ENCODE measurements at places on chromosomes 13 and 19. TPM values are rescaled to one million over a fixed set of nuclear protein-coding genes. Genes with fewer than 3 reads are reported as not detected.

Gene F2RL3
- 0.84 TPM for total RNA-seq

Gene PEG3
- 1.4 TPM for total RNA-seq

Gene PNMA8B
- total RNA-seq, result 0.27 TPM

Gene VAV1
- 6.0 TPM for total RNA-seq

Gene C1QTNF9
- total RNA-seq, result not detected

GRCh38 chr19:6041991-6042481, 64.1 kb upstream of the RANBP3 start:
- DNase-seq, result no peak

DNA sequence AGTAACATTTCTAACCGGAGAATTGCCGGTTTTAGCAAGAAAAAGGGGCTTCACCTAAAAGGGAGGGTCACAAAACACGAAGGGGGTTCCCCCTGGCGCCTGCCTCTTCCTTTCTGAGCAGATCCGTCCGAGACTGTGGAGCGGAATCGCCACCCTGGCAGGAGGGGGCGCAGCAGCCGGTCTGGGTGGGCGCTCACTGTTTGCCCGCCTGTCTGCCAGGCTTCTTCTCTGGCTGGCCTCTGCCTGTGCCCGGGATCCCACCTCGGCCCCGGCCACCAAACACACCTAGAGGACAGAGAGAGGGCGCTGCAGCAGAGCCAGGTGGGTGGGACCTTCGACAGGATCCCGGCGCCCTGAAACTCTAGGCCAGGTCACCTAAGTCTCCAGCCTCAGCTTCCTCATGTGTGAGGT, 15.6 kb downstream of the LSM4 start:
- no peak for DNase-seq

GRCh38 chr13:45518525-45519245, 53.9 kb downstream of the COG3 start:
- no peak for DNase-seq

DNA sequence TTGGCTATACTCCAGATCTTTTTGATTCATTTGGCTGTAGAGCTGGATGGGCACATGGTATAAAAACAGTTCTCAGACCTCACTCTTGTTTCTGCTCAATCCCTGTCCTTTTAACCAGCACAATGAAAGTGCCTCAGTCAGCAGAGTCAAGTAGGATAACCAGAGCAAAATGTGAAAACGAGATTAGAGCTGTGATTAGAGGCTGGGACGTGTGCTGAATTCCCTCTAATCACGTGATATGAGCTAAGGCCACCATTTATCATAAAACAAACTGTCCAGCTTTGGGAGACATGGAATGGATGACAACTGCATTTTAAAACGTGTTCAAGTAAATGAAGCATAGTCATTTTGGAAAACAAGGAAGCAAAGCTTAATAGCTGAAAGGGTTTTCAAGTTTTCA, 54.1 kb downstream of the GJA3 start:
- no peak for DNase-seq

GRCh38 chr13:88257706-88258105, 586.5 kb downstream of the SLITRK5 start:
- DNase-seq, result no peak

DNA sequence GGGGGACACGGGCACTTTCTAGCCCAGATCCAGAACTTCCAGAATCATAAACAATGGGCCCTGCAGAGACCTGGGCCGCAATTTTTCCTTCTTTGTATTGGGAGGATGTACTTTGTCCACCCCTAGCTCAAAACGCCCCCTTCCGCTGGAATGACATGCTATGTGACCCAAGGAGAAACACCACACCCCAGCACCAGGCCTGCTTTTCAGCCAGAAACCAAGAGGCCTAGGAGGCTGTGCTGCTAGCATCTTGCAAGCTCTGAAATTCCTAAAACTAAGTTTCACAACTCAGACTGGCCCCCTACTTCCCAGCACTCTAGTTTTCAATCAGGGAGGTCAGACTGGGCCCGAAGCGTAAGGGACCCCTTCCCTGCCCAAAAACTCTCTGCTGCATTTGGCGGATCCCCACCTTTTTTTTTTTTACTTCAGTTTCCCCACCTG, 538 bp downstream of the LSM4 start:
- peak; percentile 87 for DNase-seq

GRCh38 chr19:51311351-51312257, at the start of gene IGLON5:
TSS of gene IGLON5 (plus strand) at chr19:51311644. CDS start at chr19:51311848, 204 bp downstream.
- DNase-seq, result no peak

DNA sequence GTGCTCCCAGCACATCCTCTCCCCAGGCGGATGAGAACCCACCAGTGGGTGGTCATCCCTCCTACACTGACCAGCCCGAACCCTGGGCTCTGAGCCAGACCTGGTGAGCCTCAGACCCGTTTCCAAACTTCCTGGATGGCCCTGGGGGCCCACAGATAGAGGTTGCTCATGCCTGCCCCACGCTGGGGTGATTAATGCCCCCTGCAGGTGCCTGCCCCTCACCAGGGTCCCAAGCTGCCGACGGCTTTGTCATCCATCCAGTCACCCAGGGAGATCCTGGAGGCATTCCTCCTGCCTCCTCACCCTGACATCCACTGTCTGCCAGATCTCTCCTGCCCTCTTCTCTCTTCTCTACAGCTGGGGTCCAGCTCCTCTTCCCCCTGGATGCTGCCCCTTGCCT, 28.4 kb upstream of the PLA2G4C start:
- DNase-seq, result no peak

DNA sequence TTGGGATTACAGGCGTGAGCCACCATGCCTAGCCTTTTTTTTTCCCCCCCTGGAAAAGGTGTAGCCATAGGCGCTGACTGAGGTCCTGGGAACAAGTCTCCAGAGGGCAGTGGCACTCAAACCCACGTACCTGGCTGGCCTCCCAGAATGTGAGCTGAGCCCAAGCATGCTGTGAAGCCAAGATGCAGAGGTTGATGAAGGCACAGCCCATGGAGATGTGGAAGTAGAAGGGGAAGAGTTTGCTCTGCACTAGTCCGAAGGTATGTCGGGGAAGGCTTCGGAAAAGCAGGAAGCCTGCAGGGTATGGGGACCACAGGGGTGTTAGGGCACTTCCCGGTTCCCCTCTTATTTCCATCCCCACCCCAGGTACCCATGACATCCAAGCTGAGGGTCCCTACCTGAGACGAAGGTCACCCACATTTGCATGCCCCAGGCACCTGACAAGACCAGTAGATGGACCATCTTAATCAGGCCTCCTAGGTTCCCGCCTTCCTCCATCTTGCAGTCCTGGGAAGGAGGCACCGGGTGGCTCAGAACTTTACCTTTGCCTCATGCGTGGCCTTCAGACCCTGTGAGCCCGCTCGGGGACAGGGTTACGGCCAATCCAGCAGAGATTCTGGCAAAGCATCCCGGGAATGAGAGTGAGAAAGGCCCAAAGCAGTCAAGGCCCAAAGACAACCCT, 805 bp downstream of the TMEM205 start:
- DNase-seq, result peak; percentile 40

DNA sequence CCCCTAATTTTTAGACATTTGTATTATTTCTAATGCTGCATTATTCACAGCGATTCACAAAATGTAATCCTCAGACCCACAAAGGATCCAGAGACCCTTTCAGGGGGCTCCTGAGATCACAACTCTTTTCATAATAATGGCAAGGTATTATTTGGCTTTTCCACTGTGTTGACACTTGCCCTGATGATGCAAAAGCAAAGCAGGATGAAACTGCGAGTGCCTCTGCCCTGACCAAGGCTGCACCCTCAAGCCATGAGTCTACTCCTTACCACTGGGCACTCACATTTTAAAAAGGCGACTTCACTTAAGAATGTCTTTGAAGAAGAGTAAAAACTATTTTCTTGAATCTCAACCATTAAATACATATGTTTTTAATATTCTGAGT, 11.4 kb downstream of the ELF1 start:
- no peak for DNase-seq

DNA sequence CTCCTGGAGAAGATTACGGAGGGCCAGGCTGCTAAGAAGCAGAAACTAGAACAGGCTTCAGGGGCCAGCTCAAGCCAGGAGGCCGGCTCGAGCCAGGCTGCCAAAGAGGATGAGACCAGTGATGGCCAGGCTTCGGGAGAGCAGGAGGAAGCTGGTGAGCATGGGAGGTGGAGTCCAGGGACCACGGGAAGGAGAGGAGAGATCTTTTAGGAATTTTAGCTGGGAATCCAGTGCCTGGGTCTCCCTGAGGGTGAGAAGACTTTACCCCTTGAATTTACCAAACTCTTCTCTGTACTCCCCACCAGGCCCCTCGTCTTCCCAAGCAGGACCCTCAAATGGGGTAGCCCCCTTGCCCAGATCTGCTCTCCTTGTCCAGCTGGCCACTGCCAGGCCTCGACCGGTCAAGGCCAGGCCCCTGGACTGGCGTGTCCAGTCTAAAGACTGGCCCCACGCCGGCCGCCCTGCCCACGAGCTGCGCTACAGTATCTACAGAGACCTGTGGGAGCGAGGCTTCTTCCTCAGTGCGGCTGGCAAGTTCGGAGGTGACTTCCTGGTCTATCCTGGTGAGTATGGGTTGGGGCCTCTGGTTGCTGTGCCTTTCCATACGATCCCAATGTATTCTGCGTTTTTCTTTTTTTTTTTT, 824 bp downstream of the TSEN34 start:
- DNase-seq, result no peak

GRCh38 chr19:57587529-57587928, 3.6 kb downstream of the ZIK1 start:
- no peak for DNase-seq

GRCh38 chr13:33264620-33264978, 21.0 kb downstream of the STARD13 start:
- DNase-seq, result peak; percentile 38

GRCh38 chr13:64248371-64249065, 2832.9 kb upstream of the PCDH20 start:
- no peak for DNase-seq

DNA sequence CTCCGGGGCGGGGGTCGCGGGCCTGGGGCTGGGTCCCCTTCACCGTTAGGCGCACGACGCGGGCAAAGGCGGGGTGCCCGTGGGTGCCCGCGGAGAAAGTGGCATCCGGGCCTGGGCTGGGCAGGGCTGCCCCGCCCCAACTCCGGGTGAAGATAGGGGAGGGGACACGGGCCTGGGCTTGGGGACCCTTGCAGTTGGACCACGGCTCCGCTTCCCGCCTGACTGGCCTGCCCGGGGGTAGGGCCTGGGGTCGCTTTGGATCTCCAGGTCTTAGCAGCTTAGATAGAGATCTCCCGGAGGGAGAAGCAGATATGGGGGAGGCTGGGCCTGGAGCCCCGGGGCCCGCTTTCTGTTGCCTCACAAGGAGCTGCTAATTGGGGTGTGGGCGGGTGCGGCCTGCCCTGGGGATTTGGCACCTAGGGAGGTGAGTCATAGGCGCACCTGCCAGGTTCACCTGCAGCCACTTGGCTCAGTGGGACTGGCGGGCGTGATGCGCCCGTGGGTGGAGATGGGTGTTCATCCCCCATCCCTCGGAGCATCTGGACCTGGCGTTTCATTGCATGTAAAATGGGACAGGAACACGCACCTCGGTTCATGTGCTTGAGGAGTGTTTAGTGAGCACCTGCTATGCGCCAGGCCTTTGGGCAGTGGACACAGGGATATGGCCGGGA, 585 bp downstream of the MAP1S start:
- peak; percentile 60 for DNase-seq

DNA sequence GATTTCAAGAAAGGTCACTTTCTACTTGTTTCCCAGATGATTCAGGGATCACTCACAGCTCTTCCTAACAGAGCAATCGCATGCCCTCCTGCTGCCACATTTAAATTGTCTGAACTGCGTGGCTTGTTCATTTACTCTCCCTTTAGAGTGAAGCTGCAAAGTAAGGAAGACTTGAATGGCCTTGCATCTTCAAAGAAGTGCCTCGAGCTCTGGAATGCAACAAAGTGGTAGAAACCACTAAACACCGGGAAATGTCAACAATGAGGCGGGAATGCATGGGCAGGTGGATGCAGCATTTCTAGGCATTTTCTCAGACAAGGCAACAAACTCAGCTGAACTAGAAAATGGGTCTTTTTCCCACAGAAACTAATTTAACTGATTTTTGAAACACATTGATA, 10.3 kb upstream of the DACH1 start:
- DNase-seq, result no peak

DNA sequence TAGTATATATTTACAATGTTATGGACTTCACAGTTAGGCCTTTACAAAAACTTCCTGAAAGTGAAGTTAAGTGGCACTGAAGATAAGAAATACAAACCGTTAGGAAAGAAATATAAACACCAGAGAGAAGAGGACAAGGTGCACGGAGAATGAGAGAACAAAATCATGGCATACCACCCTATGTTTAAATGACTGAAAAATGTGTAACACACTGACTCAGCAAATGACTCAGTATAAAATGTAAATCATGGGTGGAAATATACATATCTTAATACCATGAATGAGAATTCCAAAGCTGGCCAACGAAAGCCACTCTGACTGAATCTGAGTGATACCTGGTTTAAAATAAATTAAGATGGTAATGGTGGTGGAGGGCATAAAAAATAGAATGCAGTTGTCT, 260.8 kb downstream of the DNAJC15 start:
- DNase-seq, result no peak

- no peak for DNase-seq
Observed at GRCh38 chr19:17086834-17087233, 11.3 kb downstream of the MYO9B start.

GRCh38 chr13:53010374-53011105, 18.1 kb upstream of the OLFM4 start:
- peak; percentile 80 for DNase-seq

DNA sequence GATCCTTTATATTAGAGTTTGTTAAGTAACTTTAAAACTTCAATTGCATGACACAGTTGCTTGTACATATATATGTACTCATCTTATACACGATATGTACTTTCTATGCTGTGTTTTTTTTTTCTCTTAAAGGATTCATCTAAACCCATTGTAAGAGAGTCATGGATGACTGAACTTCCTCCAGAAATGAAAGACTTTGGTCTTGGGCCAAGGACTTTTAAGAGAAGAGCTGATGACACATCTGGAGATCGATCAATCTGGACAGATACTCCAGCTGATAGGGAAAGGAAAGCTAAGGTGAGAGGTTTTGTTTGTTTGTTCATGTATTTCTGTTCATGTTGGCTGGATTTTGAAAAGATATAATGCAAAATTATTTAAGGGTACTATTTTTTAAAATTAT, 26.0 kb downstream of the GPALPP1 start:
- no peak for DNase-seq

DNA sequence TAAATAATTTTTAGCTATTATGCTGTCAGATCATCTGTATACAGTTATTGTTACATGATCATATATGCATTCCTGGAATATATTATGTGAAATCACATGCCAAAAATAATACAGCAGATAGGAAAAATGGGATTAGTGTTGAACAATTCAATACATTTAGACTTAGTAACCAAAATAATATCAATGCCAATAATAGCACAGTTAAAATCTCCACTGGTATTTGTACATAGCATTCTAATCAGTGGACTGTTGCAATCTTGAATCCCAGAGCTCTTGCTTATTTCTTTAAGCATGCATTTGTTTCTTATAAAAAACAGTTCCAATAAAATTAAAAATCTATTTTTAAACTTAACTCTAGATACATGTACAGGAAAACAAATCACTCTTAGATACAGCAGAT, 2772.2 kb downstream of the PCDH9 start:
- DNase-seq, result no peak
